ENCODE measurements at places on chromosomes 4 and X.

GRCh38 chrX:148610328-148610698 is 109.9 kb downstream of the AFF2 start:
- DNase-seq: no peak

GRCh38 chrX:130861462-130861861 is 41.5 kb downstream of the ENOX2 start:
- no peak for DNase-seq

DNA sequence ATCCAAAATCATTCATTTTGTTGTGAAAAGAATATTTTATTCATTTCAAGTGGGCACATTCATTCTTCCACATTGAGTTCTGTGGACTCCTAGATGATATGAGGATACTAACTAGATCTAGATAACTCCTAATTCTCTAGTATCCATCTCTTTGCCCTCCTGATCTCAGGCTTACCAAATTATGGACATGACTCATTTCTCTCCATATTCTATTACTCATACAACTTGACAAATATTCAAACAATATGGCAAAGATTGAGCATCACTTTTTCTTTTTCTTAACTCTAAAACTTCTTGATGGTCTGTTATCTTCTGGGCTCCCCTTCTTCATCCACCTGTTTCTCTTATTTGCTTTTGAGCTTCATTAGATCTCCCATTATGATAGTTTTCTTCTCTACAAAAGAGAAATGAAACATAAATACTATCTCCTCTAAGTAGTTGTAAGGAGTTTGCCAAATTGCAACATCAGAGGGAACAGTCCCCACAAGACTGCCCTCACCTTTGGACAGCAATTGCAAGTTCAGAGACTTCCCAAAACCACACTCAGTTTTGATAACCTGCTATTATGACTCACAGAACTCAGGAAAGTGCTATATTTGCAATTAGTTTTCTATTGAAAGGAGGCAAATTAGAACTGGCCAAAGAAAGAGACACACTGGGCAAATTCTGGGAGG is 422.9 kb downstream of the SPRY1 start:
- DNase-seq: no peak

DNA sequence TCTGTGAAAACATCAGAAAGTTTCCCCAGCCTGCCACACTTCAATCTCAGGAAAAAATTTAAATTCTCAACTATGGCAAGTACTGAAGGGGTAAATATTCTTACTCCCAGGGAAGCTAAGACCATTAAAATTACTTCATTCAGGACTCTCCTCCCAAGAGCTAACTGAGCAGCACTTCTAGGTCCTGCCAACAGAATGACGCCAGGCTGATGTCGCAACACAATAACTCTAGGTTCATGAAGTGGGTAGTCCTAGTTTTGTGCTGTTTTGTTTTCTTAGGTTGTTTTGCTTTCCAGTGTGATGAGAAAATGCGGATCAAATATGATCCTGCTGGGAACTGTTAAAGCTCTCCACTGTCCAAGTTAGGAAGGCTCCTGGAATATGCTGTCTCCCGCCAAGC is 180.0 kb downstream of the NKX6-1 start:
- no peak for DNase-seq

DNA sequence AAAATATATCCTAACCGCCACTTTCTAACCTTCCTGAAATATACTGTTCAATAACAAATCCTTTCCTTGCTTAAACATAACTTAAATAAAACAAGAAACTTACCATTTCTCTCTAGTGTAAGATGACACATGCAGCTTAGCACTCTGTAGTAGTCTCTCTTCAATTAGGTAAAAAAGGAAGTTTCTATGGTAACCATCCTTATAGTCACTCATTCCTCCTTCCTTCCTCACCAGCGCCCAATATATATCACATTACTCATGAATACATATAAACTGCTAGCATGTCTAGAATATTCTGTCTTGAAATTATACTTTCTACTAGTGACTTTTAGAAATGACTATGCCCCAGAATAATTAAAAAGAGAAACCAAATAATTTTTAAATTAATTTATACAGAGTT is 112.2 kb downstream of the SNCA start:
- no peak for DNase-seq

- no peak for DNase-seq
Observed at GRCh38 chr4:7909463-7910262, 30.0 kb downstream of the AFAP1 start.

DNA sequence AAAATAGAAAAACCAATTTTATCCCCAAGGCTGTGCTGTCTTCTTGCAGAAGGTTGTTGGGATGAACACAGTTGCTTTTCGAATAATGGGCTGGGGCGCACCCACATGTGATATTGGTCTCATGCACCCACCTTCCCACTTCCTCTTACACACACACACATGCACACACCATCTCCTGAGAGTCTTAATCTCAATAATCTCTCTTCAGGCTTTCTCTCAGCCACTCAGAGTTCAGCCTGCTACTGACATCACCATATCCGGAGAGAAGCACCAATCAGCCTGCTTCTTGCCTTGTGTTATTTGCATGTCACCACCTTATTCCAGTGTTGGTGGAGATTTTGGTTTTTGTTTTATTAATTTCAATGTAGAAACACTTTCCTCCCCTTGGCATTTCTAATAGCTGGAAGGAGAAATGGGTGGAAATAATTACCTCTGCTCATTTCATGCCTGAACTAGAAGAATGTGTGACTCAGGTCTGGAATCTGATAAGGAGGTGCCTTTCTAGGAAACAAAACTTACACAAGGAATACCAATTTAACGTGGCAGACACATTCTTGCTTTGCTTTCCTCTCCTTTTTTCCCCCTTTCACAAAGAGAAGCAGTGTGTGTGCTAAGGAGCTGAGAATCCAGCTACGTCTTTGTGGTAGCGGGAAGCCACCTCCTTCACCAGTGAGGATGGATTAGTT is 400.2 kb downstream of the MID1IP1 start:
- no peak for DNase-seq

- peak; percentile 62 for DNase-seq
Observed at GRCh38 chr4:105145156-105145902, 1.3 kb upstream of the TET2 start.

GRCh38 chrX:25925946-25926345 is 212.2 kb upstream of the MAGEB18 start:
- DNase-seq: no peak

- no peak for DNase-seq
Observed at GRCh38 chr4:84583876-84584380, 1.0 kb downstream of the CDS1 start.

DNA sequence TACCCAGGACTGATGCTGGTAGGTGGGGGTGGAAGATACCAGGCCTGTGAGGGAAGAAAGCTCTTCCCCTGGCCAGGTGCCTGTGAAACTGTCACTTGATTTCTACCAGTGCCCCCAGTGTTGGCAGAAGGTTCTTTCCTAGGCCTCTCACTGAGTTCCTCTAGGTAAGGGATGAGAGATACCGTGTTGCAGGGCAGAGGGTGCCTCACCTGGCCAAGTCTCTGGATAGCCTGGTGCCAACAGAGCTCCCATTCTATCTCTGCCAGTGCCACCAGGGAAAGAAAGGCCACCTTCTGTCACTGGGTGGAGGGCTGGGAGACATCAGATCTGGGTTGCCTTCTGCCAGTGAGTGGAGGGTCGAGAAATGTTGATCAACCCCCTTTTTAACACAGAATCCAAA is 94.1 kb downstream of the RTL5 start:
- DNase-seq: no peak

DNA sequence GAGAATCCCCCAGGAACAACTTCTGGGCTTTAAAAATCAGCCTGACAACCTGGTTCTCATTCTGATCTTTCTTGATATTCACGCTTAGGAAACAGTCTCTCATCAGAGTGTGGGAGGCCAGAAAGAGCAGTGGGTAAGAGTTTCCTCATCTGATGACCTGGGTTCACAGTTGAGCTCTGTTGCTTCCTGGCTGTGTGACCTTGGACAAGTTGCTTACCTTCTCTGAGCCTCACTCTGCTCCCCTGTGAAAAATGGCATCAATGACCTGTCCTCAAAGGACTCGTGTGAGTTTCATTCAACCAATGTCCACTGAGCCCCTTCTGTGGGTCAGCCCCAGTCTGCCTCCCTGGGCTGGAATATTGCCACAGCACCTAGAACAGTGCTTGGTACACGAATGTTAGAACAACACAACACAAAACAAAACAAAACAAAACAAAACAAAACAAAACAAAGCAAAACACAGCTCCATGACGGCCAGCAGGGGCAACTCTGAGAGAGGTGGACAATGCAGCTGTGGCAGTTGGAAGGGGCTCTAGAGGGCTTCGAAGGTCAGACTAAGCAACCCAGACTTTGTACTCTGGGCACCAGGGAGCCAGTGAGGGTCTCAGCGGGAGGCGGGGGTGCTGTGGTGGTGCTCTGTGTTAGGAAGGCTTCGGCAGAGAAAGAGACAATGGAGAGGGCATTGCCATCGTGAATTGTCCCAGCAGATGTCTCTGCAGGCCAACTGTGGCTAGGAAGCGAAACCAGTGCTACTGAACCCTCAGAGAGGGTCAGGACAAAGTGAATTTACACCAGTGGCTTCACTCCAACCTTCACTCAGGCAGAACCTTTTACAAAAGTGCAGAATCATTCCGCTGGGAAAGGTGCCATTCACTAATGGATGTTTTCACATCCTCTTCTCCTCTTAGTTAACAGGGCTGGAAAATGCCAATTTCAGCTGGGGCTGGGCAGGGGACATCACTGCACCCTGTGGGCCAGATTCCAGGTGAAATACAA is 14.3 kb upstream of the C4orf50 start:
- no peak for DNase-seq

GRCh38 chr4:69811166-69811565 is 48.8 kb downstream of the SULT1E1 start:
- DNase-seq: no peak

DNA sequence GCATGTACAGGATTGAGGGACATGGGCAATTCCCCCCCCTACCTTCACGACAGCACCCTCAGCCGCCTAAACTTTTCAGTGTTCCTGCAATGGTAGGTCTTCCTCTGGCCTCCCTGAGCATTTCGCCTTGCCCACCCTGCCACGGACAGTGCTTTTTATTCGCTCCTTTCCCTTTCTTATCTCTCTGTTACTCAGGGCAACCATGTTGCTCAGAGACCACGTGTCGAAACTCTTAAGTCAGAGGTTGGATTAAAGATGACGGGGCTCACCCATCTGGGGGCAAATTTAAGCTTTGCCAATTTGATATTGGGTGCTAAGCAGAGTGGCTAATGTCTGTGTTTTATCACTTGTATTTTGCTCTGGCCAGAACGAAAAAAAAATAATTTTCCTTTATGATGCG is 20.4 kb downstream of the TENM3 start:
- no peak for DNase-seq

DNA sequence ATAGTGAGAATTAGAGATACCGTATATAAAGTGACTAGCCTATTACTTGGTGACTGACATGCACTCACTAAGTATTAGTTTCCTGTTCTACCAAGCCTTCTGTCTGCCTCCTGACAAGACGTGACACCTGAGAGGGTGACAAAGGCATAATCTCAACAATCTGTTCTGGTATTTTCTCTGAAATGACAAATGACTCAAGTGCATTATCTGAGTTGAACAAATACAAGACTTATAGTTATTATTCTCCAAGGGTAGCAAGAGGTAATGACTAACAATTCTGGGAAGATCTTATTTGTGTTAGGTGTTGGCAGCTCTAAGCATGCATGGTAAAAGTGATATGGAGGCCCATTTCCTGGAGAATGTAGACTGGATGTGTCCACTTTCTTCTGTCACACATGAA is 60.6 kb downstream of the SYTL5 start:
- DNase-seq: no peak

DNA sequence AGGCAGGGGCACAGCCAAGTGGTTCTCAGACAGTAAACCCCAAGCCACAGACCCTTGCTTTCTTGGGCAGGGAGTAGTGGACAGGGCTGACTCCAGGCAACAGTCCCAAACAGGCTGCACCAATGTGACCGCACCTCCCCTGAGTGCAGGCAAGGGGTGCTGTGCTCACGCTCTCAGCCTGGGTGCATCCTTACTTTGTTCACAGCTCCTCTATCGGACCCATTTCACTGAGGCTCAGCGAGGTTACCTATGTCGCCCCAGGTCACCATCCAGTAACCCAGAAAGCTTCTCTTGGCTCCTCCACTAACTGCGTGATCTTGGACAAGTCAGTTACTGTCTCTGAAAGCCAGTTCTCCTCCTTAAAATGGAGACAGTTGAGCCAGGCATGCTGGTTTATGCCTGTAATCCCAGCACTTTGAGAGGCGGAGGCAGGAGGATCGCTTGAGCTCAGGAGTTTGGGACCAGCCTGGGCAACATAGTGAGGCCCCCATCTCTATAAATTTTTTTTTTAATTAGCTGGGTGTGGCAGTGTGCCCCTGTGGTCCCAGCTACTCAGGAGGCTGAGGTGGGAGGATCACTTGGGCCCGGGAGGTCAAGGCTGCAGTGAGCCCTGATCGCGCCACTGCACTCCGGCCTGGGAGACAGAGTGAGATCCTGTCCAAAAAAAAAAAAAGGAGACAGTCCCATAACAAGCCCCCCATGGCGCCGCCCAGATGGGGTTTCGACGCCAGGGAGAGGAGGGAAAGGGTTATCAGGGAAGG is 823 bp upstream of the MAN2B2 start:
- DNase-seq: peak; percentile 23

- no peak for DNase-seq
Observed at GRCh38 chrX:115023139-115023538, 5.7 kb upstream of the IL13RA2 start.

GRCh38 chrX:64152857-64153256 is 52.7 kb downstream of the AMER1 start:
- DNase-seq: no peak

DNA sequence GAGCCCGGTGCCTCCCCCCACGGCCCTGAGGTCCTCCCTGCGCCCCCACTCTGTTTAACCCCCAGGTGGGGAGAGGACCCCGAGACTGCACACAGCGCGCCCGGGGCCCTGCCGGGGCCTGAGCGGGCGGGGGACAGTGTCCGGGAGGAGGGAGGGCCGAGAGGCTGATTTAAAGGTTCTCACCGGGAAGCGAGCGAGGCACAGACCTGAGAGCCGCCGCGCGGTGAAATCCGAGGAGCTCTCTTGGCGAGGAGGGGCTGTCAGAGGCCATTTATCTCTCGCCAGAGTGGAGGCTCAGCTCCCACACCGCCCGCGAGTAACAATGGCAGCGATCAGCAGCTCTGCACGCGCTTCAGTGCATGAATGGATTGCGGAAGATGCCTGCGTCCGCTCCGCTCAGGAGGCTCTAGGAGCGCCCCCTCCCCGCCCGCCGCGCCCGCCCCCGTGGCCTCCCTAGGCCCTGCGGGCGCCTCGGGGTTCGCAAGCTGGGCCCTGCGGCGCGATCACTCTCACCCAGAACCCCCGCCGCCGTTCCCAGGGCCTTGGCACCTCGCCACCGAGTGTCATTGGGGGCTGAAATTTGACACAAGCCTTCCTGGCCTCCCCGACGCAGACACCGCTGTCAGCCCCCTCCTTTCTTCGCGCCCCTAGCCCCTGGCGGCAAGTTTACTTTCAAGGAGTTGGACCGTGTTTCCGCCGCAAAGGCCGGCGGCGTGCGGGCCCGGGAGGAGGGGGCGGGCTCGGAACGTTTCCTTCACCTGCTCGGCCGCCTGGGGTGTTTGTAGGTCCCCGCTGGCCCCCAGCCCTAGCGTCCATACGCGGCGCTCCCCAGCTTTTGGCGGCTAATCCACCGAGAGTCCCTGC is 48.7 kb upstream of the BCOR start:
- DNase-seq: peak; percentile 46

- no peak for DNase-seq
Observed at GRCh38 chrX:16678689-16679088, 28.7 kb downstream of the S100G start.
